Esophagus squamous epithelium (tissue), 5 donors: ENCODE measurements at places on chromosomes 13 and 19.

- no peak for DNase-seq
- peaks cover 31% of the 10 kb centered on the region for H3K4me1 ChIP-seq
- H3K4me3 ChIP-seq, result peak overlapping the region; percentile 96
- peak overlapping the region; percentile 90 for H3K27ac ChIP-seq
- H3K27me3 ChIP-seq, result no peaks in the 10 kb centered on the region
Measured at GRCh38 chr19:1606138-1606651, 933 bp upstream of the UQCR11 start.

- H3K36me3 ChIP-seq, result no peaks in the 10 kb centered on the region
- peaks cover 32% of the 10 kb centered on the region for H3K4me1 ChIP-seq
- no peak overlapping the region for H3K27ac ChIP-seq
- no peak for DNase-seq
- H3K27me3 ChIP-seq, result no peaks in the 10 kb centered on the region
Measured at GRCh38 chr19:7489609-7490044, 792 bp upstream of the PEX11G start.

DNA sequence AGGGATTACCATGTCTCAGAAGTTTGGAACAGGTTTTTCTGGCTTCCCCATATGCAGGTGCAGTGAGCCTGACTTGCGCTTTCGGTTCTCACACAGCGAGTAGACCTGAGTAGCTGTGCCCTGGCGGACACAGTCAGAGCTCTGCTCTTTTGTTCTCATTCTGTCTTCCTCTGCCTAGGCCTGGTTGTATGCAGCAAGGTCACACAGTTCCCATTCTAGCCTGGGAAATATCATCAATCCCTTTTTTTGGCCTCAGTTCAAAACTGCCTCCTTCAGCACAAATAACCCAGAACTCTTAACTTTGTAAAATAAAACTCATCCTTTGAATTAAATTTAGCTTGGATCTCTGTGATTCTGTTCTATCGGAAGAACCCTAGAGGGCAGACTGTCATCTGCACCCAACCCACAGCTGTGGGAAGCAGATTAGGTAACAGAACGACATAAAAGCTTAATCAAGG, 10.2 kb downstream of the OXGR1 start:
- H3K4me1 ChIP-seq, result peaks cover 15% of the 10 kb centered on the region
- H3K27me3 ChIP-seq, result no peaks in the 10 kb centered on the region
- peak overlapping the region; percentile 13 for H3K27ac ChIP-seq
- H3K4me3 ChIP-seq, result no peak overlapping the region
- DNase-seq, result no peak
- peaks cover 5% of the 10 kb centered on the region for H3K36me3 ChIP-seq

- DNase-seq, result no peak
- no peaks in the 10 kb centered on the region for H3K36me3 ChIP-seq
Measured at GRCh38 chr13:67275351-67275960, 45.3 kb upstream of the PCDH9 start.

- no peak for DNase-seq
- H3K27ac ChIP-seq, result no peak overlapping the region
- H3K4me3 ChIP-seq, result no peak overlapping the region
Measured at GRCh38 chr13:42466609-42467008, 107.3 kb upstream of the TNFSF11 start.

- H3K27ac ChIP-seq, result peak overlapping the region; percentile 99
- peaks cover 89% of the 10 kb centered on the region for H3K4me1 ChIP-seq
Measured at GRCh38 chr19:38693380-38694223, 46.2 kb downstream of the ACTN4 start.

GRCh38 chr13:48492470-48493065, 40.3 kb downstream of the RCBTB2 start:
- no peaks in the 10 kb centered on the region for H3K36me3 ChIP-seq
- peak; percentile 27 for DNase-seq
- H3K4me1 ChIP-seq, result no peaks in the 10 kb centered on the region
- H3K27me3 ChIP-seq, result no peaks in the 10 kb centered on the region
- peak overlapping the region; percentile 69 for H3K27ac ChIP-seq

DNA sequence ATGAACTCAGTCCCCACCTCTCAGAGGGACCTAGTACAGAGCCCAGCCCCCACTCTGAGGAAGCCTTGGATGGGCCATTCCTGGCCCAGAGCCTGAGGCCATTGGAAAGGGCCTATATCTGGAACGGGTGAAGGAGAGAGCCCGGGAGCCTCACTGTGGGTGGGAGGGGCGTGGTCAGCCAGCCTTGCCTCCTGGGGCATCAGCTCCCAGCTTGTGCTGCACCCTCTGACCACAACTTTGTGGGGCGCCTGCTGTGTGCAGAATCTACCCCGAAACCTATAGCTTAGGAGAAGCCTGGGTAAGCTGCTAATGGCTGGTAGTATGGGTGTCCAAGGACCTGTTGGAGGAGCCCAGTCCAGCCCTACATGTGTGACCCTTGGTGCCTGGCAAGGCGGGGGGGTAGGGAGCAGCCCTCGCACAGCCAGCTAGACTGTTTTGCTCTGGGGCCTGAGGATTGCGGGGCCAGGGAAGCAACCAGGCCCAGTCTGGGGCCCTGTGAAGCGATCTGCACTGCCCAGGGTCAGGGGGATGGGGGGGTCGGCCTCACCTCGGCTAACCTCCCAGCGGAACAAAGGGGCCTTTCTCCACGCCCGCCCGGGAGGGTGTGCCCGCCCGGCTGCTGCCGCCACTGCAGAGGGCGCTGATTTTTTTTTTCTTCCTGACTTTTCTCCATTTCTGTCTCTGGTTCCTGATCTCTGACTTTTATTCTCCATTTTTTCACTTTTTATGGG, 42.3 kb downstream of the LYL1 start:
- peak overlapping the region; percentile 41 for H3K4me3 ChIP-seq
- H3K27ac ChIP-seq, result peak overlapping the region; percentile 96
- no peak for DNase-seq

GRCh38 chr13:51532736-51533197, 51.5 kb upstream of the WDFY2 start:
- DNase-seq, result no peak
- H3K36me3 ChIP-seq, result no peaks in the 10 kb centered on the region
- no peak overlapping the region for H3K27ac ChIP-seq
- no peak overlapping the region for H3K4me3 ChIP-seq
- H3K4me1 ChIP-seq, result no peaks in the 10 kb centered on the region

DNA sequence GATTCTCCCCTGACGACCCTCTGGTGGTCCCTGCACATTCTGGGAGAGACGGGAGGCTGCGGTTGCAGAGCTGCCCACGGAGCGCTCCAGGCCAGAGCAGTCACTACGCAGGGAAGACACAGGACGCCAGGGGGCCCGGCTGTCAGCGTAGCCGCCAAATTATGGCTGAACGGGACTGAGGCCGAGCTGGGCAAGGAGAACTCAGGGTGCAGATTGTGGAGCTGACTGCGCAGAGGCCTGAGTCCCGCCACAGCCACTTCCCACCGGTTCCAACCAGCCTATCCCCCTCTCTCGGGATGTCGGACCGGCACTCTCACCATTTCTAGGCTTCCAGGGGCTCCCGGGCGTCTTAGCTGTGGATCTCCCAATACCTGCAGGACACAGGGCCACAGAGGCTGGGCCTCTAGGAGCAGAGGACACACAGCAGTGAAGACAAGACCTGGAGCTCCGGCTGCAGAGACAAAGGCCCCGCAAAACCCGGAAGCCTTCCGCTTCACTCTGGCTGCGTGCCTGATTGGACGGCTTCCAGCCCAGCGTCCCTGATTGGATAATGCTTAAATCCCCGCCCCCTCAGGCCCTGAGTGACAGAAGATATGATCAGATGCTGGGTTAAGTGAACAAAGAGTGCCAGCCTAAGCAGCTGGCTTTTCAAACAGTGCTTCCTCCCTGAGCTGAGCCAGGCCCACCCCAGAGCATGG, at the start of gene ZNF737:
TSS of gene ZNF737 (minus strand) at position 461 of the 698 bp plus-strand sequence. CDS start at position 320, 141 bp downstream.
- H3K36me3 ChIP-seq, result peaks cover 34% of the 10 kb centered on the region
- H3K27me3 ChIP-seq, result no peaks in the 10 kb centered on the region
- peak within 1 kb of the TSS; percentile 47 for H3K4me3 ChIP-seq
- H3K4me1 ChIP-seq, result peaks cover 5% of the 10 kb centered on the region
- DNase-seq, result peak; percentile 67
- H3K27ac ChIP-seq, result peak within 1 kb of the TSS; percentile 86

GRCh38 chr19:30881930-30882329, 467.3 kb downstream of the TSHZ3 start:
- DNase-seq, result no peak
- H3K27me3 ChIP-seq, result no peaks in the 10 kb centered on the region
- H3K27ac ChIP-seq, result no peak overlapping the region

- H3K36me3 ChIP-seq, result no peaks in the 10 kb centered on the region
- H3K4me1 ChIP-seq, result no peaks in the 10 kb centered on the region
- no peak overlapping the region for H3K4me3 ChIP-seq
- no peak for DNase-seq
- H3K27ac ChIP-seq, result no peak overlapping the region
- H3K27me3 ChIP-seq, result no peaks in the 10 kb centered on the region
Measured at GRCh38 chr13:107296804-107297203, 728.9 kb upstream of the ARGLU1 start.

- no peaks in the 10 kb centered on the region for H3K27me3 ChIP-seq
- no peak overlapping the region for H3K27ac ChIP-seq
- no peak for DNase-seq
- no peak overlapping the region for H3K4me3 ChIP-seq
- no peaks in the 10 kb centered on the region for H3K4me1 ChIP-seq
Measured at GRCh38 chr13:85313761-85314503, 485.3 kb downstream of the SLITRK6 start.

DNA sequence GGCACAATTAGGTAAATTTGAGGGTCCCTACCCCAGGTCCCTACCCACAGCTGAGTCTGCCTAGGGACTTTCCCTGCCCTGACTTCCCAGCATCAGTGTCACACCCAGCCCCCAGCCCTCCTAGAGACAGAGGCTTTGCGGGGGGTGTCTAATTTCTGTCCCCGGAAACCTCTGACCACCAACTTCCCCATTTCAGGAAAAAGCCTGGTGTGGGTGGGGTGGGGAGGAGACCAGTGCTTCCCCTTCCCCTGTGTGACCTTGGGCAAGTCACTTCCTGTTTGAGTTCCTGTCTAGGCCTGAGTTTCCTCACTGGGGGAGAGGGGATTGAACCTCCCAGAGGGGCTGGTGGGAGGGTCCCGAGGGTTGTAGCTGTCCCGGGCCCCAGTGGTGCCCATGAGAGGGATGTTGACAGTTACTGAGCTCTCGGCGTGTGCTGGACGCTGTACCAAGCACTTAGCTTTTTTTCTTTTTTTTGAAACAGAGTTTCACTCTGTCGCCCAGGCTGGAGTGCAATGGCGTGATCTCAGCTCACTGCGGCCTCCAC, 7.9 kb downstream of the VASP start:
- peaks cover 22% of the 10 kb centered on the region for H3K36me3 ChIP-seq
- peak overlapping the region; percentile 64 for H3K27ac ChIP-seq
- H3K4me1 ChIP-seq, result peaks cover 37% of the 10 kb centered on the region
- DNase-seq, result no peak
- H3K4me3 ChIP-seq, result no peak overlapping the region
- no peaks in the 10 kb centered on the region for H3K27me3 ChIP-seq

- DNase-seq, result no peak
- no peak overlapping the region for H3K27ac ChIP-seq
- H3K4me1 ChIP-seq, result no peaks in the 10 kb centered on the region
- H3K36me3 ChIP-seq, result peaks cover 7% of the 10 kb centered on the region
- H3K27me3 ChIP-seq, result no peaks in the 10 kb centered on the region
Measured at GRCh38 chr13:44969551-44970484, 19.5 kb downstream of the NUFIP1 start.

- no peaks in the 10 kb centered on the region for H3K4me1 ChIP-seq
- no peak for DNase-seq
- no peaks in the 10 kb centered on the region for H3K27me3 ChIP-seq
- no peaks in the 10 kb centered on the region for H3K36me3 ChIP-seq
- H3K4me3 ChIP-seq, result no peak overlapping the region
- H3K27ac ChIP-seq, result no peak overlapping the region
Measured at GRCh38 chr19:13588957-13589833, 82.9 kb upstream of the CACNA1A start.

- peaks cover 45% of the 10 kb centered on the region for H3K36me3 ChIP-seq
- H3K4me3 ChIP-seq, result no peak overlapping the region
- H3K27me3 ChIP-seq, result no peaks in the 10 kb centered on the region
- H3K27ac ChIP-seq, result no peak overlapping the region
- H3K4me1 ChIP-seq, result peaks cover 18% of the 10 kb centered on the region
Measured at GRCh38 chr19:1814833-1815604, 2.9 kb upstream of the ATP8B3 start.

GRCh38 chr13:82713687-82714405, 1168.4 kb downstream of the SLITRK1 start:
- H3K36me3 ChIP-seq, result no peaks in the 10 kb centered on the region
- no peak overlapping the region for H3K4me3 ChIP-seq
- H3K27ac ChIP-seq, result no peak overlapping the region
- H3K4me1 ChIP-seq, result no peaks in the 10 kb centered on the region
- DNase-seq, result no peak

DNA sequence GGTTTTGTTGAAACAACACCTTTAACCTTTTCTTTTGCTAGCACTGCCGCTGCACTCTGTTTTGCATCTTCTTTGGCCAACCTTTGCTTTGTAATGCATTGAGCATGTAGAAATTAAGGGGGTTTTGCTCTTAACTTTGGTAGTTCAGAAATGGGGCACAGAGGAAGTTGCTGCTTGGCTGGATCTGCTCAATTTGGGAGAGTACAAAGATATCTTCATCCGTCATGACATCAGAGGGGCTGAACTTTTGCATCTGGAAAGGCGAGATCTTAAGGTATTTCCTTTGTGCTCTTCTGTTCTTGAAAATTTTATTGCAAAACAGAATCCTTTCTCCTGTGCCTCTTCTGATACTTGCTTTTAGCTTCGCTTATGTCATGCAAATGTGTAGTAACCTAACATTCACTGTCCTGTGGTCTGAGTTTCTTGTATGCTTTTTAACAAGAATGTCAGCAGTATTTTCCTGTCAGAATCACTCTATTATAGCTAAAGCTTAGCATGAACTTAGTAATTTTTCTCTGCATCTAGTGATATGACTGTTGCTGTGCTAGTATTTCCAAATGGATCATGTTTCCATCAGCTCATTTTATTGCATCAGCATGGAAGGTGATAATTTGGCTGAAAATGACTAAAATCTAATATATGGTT, 50.7 kb upstream of the AKAP11 start:
- H3K4me3 ChIP-seq, result no peak overlapping the region
- H3K27ac ChIP-seq, result no peak overlapping the region
- no peaks in the 10 kb centered on the region for H3K4me1 ChIP-seq
- H3K36me3 ChIP-seq, result peaks cover 84% of the 10 kb centered on the region

DNA sequence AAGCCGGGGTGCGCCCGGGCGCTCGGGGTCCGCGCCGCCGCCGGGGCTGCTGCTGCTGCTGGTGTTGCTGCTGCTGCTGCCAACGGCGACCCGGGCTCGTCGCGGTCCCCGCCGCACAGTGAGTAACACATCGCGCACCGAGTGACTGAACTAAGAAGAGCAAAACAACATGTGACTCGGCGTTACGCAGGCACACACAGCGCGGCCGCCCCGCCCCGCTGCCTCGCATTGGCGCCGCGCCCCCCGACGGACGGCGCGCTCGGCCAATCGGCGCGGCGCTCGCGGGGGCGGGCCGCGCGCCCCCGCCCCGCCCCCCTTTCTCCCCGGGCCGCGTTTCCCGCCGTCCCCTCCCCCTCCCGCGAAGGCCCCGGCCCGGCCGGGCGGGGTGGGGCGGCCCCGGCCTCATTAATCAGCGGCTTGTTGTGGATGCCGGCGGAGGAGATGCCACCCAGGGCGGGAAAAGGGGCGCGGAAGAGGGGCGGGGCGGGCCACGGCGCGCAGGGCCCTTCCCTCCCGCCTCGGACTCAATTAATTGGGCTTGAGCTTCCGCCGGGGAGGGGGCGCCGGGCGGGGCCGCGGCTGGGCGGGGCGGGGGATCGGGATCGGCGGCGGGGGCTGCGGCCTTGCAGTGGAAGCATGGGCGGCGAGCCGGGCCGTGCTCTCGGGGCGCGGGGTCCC, at the start of gene IRS2:
TSS of gene IRS2 (minus strand) at position 127 of the 678 bp plus-strand sequence. CDS start 530 bp downstream, outside the sequence.
- H3K27ac ChIP-seq, result peak within 1 kb of the TSS; percentile 99
- H3K4me3 ChIP-seq, result peak within 1 kb of the TSS; percentile 68
- no peaks in the 10 kb centered on the region for H3K27me3 ChIP-seq
- peaks cover 16% of the 10 kb centered on the region for H3K36me3 ChIP-seq
- DNase-seq, result peak; percentile 46
- peaks cover 57% of the 10 kb centered on the region for H3K4me1 ChIP-seq
